ENCODE measurements at places on chromosomes 2 and 18.

DNA sequence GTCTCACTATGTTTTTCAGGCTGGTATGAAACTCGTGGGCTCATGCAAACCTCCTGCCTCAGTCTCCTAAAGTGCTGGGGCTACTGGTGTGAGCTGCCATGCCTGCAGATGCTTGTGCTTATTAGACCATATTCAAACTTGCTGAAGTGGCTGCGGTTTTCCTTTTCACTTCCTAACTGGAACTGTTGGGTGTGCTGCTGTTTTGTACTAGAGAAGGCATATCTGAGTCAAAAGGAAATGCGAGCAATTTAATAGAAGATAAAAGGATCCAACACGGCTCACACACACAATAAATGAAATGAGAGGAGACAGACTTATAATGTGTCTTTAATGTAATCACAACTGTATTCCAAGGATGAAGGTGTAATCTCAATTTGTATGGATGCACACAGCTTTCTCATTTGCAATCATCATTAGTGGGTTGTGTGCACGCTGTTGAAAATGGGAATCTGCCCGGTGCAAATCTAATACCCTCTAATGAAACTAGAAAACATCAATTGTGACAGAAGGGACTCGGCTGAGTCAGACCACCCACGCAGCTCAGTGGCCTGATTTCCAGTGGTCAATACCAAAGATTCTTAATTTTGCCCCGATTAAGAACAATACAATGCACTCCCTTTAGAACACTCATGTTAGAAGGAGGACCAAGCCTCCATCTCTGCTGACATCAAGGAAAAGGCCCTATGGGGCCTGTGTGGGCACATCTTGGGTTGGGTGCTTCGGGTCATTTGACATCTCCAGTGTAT lies 532.7 kb downstream of the TDRD15 start:
- no peak for DNase-seq

DNA sequence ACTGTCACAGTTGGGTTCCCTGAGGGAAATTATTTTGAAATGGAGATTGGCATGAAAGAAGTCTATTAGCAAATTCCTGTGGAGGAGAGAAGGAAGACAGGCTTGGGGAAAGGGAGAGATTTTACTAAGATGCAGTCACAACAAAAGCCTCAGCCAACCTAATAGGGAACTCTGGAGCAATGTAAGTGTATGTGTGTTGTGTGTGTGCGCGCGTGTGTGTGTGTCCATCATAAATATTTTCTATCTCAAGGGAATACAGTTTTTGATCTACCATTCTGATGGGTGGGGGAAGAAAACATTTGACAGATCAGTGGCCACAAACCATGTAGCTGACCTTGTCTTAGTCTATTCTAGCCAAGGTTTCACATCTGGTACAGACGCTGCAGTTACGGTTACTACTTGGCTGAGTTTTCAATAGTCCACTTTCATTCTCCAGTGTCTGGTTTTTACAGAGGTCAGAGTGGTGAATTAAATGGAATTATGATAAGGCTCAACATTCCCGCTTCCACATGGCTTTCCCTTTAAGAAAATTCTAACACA lies 72.6 kb downstream of the MREG start:
- no peak for DNase-seq

DNA sequence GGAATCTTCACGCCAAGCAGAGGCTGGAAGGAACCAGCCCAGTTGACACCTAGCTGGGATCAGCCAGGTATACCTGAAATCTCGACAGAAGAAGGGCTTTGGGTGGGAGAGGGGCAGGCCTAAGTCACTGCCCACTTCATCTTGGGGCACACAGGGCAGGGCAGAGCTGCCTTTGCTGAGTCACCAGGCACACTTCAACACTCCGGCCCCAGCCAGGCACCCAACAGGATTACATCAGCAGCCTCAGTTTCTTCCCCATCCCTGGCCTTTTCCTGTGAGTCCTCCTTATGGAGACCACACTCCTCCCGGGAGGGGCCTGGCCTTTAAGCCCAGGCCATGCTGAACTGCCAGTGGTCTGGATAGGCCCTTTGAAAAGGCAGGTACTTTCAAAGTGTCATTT lies 201.7 kb upstream of the HS6ST1 start:
- DNase-seq: no peak

GRCh38 chr2:150911766-150912280 lies 349.8 kb downstream of the RBM43 start:
- no peak for DNase-seq

DNA sequence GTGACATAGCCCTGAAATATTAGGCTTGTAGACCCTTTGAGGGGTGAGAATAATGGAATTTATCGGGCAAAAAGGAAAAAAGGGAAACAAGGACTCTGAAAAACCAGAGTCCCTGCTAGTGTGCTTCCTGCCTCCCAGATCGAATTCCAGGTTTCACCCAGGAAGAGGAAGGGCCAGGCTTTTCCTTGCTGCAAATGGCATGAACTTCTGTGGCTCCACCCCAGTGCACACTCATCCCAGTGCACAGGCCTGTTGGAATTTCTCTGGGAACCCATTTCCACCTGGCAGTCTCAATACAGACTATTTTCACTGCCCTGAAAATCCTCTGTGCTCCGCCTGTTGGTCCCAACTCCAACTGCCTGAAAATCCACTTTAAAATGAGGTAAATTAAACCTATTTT lies 29.9 kb downstream of the C18orf54 start:
- no peak for DNase-seq

DNA sequence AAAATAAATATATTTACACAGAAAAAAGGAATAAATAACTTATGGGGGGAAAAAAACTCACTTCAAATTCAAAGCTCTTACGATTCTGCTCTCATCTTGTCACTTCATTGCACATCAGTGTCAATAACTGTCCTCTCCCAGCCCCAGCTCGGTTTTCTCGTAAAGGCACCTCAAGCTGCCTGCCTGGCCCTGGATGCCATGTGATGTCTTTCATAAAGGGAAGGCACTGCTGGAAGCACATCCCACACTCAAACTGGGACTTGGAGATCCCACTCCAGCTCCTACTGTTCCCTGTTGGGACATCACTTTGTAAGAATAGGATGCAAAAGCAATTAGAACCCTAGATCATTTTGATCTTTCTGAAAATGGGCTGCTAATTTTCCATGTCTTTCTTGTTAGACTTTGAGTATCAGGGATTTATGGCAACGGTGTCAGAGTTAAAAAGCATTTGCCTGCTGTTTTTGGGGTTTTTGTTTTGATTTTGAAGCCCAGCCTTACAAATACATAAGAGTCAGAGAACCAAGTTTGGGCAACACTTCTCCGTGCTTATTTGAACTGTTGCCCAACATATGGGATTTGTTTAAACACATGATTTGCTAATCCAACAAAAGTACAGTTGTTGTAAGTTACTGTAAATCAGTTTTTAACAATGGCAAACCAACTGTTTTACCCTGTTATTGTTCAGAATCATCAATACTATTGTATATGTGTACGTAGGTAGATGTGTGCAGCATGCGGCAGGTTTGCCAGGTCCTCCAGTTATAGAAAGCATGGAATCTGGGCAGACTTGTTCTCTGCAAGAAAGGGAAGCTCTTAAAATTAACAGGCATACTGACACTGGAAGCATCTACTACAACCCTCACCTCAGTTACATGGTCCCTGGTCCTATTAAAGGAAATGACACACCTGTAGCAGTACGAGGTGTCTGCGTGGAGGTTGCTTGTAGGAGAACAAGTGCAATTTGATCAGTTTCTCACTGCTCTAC lies 20.6 kb downstream of the SERTAD2 start:
- no peak for DNase-seq

GRCh38 chr2:70946832-70947442 lies 11.2 kb downstream of the ATP6V1B1 start:
- no peak for DNase-seq

DNA sequence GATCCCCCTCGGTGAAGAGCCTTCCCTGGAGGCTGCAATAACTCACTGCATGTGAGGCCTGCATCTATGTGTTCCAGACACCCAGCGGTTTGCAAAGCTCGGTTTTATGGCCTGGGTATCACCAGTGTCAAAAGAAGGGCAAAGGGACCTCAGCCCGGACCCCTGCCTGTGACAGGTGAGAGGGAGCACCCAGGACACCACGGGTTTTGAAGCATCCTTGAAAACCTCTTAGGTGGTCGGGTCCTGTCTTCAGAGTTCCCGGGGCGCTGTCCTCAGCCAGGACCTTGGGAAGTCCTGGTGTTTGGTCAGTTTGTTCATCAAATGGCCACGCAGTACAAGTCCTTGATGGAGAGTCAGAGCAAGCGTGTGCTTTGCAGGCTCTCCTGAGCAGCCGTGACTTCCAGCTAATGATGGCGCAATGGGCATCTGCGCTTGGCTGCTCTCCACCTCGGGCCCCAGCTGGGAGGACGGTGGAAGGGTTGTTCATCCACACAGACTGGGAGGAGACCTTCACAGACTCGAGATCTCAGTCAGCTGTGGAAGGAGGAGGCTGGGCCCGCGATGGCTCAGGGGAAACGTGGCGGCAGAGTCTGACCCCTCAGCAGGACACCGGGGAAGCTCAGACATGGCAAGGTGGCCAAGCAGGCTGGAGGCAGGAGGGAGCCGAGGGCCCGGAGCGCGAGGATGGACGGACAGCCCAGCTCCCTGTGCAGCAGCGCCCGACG lies 113.1 kb upstream of the GPC1 start:
- DNase-seq: no peak

DNA sequence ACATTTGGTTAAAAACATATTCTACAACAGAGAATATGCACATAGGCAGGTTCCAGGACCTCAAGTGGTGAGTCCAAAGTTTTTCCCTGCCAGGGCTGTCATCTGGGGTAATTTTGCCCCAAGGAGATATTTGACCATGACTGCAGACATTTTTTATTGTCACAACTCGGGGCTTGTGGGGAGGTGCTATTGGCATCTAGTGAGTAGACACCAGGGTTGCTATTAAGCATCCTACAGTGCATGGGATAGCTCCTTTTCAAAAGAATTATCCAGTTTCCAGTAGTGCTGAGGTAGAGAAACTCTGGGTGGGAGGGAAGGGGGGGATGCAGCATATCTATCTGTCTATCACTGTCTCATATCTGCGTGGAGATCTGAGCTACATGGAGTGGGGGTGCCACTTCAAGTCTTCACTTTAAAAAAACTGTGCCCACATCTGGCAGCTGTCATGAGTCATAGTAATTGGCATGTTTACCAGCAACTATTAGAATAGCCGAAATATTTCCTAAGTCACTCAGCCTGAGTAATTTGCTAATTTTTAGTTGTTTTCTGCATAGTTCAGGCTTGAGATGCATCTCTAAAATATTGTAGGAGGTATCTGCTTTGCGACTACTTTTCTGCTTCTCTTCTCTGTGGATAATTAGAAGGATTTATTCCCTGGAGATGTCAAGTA lies 254.0 kb upstream of the RBMS1 start:
- DNase-seq: no peak

- no peak for DNase-seq
Measured at GRCh38 chr2:86364894-86365293, 27.5 kb upstream of the REEP1 start.

GRCh38 chr2:235621736-235622135 lies 127.9 kb downstream of the AGAP1 start:
- DNase-seq: no peak

DNA sequence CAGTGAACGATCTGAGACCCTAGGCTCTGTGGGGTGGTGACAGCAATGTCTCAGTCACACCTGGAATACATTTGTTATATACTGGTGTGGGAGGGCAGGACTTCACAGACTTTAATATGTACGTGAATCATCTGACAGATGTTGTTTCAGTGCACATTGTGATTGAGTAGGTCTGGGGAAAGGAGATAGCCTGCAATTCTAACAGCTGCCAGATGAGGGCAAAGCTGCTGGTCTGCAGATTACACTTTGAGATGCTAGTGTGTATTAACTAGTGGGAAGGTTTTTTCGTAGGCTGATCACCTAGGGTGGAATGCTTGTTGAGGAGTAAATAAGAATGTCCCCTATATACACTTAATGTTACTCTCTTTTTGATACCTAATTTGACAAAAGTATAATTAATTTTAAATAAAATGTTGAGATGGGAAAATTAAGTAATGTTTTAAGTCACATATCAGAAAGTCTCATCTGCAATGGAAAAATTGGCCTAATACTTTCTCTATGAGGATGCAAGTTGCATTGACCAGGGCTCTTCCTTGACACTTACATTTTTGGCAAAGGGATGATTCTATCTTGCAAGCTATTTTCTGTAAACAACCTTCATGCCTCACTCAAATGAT lies 496.9 kb upstream of the HNMT start:
- DNase-seq: no peak

DNA sequence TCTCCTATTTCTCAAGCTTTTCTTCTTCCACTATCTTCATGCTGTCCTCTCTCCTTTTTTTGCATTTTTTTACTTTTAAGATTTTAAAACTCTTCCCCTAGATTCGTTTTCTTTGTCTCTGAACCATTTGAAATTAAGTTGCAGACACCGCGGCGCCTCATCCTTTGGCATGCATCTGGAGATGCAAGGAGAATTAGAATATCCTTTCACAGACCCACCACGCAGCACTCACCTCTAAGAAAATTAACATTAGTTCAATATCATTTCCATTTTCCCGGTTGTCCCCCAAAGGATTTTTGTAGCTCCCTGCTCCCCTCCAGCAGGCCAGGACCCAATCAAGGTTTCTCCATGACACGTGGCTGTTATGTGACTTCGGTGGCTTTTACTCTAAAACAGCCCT lies 88.8 kb downstream of the C1QL2 start:
- DNase-seq: no peak

DNA sequence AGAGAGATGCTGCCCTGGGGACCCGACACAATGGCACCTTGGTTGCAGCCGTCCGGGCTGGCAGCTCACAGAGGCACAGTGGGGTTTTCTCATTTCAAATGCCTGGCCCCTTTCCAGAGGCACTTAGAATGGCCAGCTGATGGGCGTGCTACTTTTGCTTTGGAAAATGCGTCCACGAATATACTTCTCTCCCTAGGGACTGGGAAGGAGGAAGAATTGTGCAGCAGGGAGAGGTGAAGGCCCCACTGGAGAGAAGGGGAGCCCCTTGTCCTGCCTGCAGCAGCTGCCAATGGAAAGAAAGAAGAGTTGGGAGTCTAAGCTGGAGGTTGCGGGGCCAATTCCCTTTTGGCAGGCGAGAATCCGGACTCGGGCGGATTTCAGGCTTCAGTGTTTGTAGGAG lies 1.1 kb upstream of the MAL start:
- DNase-seq: no peak

GRCh38 chr18:79614211-79614955 lies 65.2 kb upstream of the CTDP1 start:
- DNase-seq: no peak

GRCh38 chr2:59249441-59250306 lies 1008.5 kb upstream of the FANCL start:
- no peak for DNase-seq

GRCh38 chr18:2111456-2111855 lies 459.8 kb downstream of the METTL4 start:
- no peak for DNase-seq

Data from esophagus squamous epithelium (tissue), 5 donors.